Stimulated activated CD8-positive, alpha-beta memory T cell treated with anti-CD3 and anti-CD28 coated beads, Interleukin-4, amount 100 ng/mL, for 4 hours (primary cell): ENCODE measurements at places on chromosomes 13 and 19.

- peak; percentile 38 for DNase-seq
Observed at GRCh38 chr13:21458451-21458812, 671 bp downstream of the ZDHHC20 start.

DNA sequence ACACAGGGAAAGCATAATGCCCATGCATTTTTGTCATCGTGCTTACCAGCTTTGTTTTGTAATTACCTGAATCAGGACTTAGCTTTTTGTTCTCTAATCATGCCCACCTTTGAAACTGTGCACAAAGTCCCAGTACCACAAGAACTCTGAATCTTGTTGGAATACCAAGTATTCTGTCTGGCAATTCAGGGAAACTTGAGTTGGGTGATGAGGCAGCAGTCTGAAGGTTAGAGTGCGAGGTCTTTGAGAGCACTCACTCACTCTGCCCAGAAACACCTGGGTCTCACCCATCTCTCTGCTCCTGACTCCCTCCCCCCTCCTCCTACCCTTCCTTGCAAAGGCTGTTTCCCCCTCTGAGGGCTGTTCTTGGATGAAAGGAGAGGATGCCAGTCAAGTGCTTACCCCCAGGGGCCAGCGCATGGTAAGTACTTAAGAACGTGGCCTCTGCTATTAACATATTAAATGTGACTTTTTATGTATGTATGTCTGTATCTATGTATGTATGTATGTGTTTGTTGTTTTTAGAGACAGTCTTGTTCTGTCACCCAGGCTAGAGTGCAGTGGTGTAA lies 22.4 kb downstream of the SIPA1L3 start:
- DNase-seq, result no peak

DNA sequence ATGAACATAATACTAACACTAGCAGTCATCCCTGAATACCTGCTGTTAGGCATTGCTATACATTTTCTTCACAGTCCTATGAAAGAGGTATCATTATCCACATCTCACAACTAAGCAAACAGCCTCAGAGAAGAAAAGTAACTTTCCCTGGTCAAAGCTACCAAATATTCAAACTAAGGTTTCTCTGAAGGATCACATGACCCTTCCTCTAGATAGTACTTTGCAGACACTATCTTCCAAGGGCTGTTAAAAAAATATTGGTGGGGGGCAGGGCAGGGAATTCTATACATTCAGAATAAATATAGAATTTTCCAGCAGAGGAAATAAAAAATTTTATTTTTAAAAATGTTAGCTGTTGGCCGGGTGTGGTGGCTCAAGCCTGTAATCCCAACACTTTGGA lies 3.1 kb downstream of the SLC25A30 start:
- no peak for DNase-seq

DNA sequence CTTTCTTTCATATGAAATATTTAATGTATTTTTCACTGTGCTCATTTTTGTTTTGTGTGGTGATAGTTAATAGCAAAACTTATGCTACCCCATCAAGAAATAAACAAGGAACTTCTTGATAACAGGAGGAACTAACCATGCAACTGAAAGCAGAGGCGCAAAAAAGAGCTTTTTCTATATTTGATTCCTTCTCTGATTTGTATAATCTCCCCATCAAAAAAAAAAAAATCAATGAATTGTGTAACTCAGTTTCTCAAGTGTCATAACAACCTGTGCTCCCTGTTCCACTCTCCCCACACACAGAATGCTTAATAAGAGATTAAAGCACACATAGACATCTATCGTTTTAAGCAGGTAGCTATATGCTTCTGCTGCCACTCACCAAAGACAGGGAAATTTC lies 67.3 kb upstream of the MED4 start:
- no peak for DNase-seq

GRCh38 chr19:29375429-29376119 lies 150.2 kb upstream of the VSTM2B start:
- no peak for DNase-seq

GRCh38 chr13:22387899-22388298 lies 717.0 kb downstream of the FGF9 start:
- DNase-seq, result no peak

DNA sequence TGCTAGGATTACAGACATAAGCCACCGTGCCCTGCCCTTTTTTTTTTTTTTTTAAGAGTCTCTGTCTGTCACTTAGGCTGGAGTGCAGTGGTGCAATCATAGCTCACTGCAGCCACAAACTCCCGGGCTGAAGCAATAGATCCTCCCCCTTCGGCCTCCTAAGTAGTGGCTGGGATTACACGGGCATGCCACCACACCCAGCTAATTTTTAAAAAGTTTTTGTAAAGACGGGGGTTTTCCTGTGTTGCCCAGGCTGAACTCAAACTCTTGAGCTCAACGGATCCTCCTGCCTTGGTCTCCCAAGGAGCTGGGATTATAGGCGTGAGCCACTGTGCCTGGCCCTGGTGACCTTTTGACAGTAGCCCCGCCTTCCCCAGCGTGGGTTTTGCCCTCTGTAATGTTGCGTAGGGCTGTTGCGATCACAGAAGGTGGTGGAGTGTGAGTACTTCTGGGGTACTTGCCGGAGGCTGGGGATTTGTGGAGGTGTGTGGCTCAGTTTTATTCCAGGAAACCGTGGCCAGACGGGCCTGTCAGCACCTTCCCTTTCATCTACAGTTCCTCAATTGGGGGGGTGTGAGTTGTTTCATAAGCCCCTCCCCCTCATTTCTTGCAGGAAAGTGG lies 11.6 kb upstream of the RETN start:
- no peak for DNase-seq

DNA sequence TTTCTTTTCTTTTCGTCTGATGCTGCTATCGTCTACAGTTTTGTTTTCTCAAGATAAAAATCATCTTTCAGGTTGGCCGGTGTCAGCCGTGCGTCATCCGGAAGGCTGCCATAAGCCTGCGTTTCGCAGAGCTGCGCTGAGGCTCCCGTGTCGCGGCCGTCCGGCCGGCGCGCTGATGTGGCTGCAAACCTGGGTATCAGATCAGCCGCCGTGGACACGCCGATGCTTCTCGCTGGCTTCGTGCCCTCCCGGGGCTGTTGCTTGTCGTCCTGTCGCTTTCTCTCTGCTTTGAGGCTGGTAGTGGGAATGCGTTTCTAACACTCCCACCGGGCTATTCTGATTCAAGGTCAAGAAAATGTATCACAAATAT lies 45.9 kb upstream of the TFDP1 start:
- DNase-seq, result no peak

DNA sequence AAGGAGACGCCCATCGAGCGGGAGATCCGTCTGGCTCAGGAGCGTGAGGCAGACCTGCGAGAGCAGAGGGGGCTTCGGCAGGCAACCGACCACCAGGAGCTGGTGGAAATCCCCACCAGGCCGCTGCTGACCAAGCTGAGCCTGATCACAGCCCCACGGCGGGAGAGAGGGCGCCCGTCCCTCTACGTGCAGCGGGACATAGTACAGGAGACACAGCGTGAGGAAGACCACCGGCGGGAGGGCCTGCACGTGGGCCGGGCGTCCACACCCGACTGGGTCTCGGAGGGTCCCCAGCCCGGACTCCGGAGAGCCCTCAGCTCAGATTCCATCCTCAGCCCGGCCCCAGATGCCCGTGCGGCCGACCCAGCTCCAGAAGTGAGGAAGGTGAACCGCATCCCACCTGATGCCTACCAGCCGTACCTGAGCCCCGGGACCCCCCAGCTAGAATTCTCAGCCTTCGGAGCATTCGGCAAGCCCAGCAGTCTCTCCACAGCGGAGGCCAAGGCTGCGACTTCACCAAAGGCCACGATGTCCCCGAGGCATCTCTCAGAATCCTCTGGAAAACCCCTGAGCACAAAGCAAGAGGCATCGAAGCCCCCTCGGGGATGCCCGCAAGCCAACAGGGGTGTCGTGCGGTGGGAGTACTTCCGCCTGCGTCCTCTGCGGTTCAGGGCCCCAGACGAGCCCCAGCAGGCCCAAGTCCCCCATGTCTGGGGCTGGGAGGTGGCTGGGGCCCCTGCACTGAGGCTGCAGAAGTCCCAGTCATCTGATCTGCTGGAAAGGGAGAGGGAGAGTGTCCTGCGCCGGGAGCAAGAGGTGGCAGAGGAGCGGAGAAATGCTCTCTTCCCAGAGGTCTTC lies 7.1 kb downstream of the MISP start:
- DNase-seq, result no peak

- DNase-seq, result no peak
Observed at GRCh38 chr13:81927347-81927746, 1586.4 kb upstream of the SPRY2 start.

GRCh38 chr13:35984776-35985453 lies 146.3 kb downstream of the DCLK1 start:
- DNase-seq, result no peak
